ENCODE measurements at places on chromosomes 3 and 15.

- no peak for DNase-seq
These were observed 10.5 kb downstream of the BNIP2 start for GRCh38 chr15:59678620-59679019.

DNA sequence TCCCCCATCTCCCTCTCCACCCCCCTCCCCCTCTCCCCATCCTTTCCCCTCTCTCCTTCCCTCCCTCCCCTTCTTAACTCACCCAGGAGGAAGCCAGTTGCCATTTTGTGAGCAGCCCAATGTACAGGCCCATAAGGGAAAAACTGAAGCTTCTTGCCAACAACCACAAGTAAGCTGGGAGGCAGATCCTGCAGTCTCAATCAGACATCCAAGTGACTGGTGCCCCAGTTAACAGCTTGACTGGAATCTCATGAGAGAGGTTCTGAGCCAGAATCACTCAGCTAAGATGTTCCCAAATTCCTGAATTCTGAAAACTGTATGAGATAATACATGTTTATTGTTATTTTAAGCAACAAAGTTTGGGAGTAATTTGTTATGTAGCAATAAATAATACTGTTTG lies 90.7 kb downstream of the C3orf70 start:
- no peak for DNase-seq

- DNase-seq = no peak
These were observed 5.2 kb upstream of the TCF12 start for GRCh38 chr15:56913241-56913640.

DNA sequence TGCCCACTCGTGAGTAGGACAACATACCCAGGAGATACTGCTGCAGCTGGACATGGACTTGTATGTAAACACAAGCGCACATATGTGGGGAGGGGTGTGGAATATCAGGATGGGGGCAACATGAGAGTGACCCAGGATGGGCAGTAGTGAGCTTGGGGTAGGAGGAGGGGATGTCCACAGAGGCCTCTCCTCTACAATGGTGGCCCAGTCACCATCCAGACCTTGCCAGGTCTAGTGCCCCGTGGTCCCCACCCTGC lies 266 bp upstream of the ZBTB47 start:
- DNase-seq = no peak

DNA sequence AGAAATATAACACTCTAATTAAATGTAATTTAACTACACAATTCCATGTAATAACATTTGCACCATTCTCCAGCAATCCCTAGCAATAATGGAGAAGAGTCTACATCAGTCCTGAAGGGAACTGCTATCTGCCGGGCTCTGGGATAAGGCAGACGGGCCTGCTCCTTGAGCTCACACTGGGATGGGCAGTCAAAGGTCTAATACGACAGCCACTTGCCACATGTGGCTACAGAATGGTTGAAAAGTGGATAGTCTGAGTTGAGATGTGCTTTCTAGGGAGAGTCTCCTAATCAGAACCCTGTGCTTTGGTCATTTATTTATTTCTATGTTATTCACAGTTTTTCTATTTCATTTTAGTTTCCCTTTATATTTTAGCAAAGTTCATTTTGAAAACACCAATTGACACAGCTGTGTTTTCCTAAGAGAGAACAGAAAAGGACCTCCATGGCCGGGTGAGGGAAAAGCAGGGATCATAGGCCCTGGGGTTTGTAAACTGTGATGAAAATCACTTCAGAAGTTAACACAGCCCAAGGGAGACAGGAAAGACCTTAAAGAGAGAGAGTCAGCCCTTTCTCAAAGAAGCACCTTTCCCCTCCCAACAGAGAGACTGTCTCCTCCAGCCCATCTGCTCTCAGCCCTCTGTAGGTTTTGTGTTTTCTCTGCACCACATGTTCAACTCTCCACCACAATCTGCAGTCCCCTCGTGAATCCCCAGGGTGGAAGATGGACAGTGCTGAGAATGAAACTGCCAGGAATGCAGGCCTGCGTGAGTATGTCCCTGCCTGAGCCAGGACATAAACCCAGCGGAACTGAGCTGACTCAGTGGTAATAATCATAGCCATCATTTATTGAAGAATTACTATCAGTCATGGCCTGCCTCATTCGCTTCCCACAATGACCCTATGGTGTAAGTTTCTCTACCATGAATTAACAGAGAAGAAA lies 11.6 kb downstream of the FSIP1 start:
- DNase-seq = peak; percentile 86
